ENCODE measurements at places on chromosomes 3 and 15.

GRCh38 chr3:36969540-36970432 lies 23.1 kb downstream of the EPM2AIP1 start:
- no peak for DNase-seq

GRCh38 chr15:100721758-100722550 lies 119.6 kb downstream of the ASB7 start:
- peak; percentile 58 for DNase-seq

DNA sequence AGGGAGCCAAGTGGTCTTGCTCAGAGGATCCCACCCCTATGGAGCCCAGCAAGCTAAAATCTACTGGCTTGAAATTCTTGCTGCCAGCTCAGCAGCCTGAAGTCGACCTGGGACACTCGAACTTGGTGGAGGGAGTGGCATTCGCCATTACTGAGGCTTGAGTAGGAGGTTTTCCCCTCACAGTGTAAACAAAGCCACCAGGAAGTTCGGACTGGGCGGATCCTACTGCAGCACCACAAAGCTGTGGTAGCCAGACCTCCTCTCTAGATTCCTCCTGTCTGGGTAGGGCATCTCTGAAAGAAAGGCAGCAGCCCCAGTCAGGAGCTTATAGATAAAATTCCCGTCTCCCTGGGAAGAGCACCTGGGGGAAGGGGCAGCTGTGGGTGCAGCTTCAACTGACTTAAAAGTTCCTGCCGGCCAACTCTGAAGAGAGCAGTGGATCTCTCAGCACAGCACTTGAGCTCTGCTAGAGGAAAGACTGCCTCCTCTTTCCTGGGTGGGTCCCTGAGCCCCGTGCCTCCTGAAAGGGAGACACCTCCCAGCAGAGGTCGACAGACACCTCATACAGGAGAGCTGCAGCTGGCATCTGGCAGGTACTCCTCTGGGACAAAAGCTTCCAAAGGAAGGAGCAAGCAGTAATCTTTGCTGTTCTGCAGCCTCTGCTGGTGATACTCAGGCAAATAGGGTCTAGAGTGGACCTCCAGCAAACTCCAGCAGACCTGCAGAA lies 576.3 kb upstream of the NECTIN3 start:
- DNase-seq, result no peak

GRCh38 chr3:131690800-131691199 lies 188.0 kb upstream of the MRPL3 start:
- no peak for DNase-seq

- no peak for DNase-seq
These were observed 1.1 kb upstream of the PLD1 start for GRCh38 chr3:171811295-171811912.

DNA sequence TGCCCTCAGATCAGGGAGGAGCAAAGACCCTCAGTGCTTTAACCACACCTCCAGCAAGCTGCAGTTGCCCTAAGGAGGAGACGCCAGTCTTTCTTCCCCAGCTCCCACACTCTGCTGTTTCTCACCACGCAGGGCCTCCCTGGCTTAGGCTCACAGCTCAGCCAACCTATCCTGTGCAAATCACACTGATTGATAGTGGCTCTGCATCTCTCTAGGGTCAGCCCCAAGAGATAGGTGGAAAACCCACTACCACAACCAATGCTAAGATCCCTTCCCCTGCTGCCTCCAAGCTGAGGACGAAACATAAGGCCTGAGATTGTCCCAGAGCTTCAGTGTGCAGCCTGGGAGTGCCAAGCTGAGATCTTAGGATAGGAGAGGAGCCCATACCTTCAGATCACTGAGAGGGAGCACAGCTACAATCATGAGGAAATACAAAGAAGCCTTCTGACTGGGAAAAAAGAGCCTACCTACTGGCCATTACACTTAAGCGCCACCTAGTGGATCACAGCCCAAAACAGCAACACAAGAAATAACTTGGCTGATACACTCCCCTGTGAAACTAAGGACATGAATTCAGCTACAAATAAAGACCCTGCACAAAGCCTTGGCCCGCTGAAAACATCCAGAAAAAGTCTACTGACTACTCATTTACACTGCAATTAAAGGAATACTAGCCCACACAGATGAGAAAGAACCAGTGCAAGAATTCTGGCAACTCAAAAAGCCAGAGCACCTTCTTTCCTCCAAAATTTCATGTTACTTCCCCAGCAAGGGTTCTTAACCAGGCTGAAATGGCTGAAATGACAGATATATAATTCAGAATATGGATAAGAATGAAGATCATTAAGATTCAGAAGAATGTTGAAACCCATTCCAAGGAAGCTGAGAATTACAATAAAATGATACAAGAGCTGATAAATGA lies 271.5 kb upstream of the DCBLD2 start:
- DNase-seq, result peak; percentile 3

- no peak for DNase-seq
These were observed 611 bp downstream of the PIAS1 start for GRCh38 chr15:68054628-68055223.

DNA sequence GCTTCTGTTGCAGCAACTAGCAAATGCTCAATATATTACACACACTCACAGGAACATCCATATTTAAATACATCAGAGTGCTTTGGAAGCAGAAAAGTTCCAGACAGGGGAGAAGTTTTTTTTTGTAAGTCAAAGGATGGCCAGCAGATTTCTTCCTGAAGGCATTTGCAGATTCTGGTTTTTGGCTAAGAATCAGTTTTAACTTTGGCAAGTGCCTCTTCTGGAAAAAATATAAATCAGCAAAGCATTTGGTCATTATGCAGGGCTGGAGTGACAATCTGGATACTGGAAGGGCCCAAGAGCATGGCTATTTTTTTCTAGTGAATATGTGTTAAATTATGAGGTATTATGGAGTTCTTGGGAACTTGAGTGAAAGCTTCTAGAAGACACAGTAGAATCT lies 495.3 kb upstream of the ARPP21 start:
- no peak for DNase-seq

GRCh38 chr15:74868059-74868458 lies 5.1 kb downstream of the SCAMP2 start:
- no peak for DNase-seq

DNA sequence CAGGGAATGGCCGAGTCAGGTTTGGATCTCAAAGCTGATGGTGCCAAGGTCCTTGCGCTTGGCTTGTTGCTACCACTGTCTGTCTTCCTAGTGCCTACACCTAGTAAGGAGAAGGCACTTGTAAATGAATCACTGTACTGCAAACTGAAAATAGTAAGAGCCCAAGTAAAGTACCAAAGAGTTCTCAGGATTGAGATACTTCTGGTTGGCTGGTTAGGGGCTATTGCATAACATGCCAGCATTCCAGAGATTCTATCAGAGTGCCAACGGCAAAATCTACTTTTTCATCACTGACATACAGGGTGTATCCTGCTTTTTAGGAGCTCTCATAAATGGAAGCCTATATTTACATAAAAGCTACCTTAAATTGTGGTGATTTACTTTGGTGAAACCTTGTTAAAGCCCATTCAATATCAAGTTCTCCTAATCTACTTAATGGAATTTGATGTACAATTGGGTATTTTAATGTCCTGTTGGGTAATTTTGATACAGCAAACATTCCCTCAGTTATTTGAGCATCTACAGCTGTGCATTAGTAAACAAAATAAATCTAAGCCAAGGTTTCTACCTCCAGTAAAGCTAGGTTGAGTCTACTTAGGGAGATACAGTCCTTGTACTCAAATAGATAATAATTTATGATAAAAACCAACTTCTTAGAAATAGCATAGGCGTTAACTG lies 30.7 kb upstream of the CHD2 start:
- no peak for DNase-seq

- DNase-seq, result no peak
These were observed 5.1 kb downstream of the POLG start for GRCh38 chr15:89329329-89330084.

GRCh38 chr15:55879181-55879580 lies 114.2 kb downstream of the NEDD4 start:
- no peak for DNase-seq

- no peak for DNase-seq
These were observed 292.4 kb upstream of the LRRFIP2 start for GRCh38 chr3:37466660-37467359.

- no peak for DNase-seq
These were observed 141.2 kb downstream of the MEGF11 start for GRCh38 chr15:66112388-66112787.

GRCh38 chr3:140236836-140237501 lies 302.0 kb downstream of the CLSTN2 start:
- DNase-seq, result no peak

- peak; percentile 78 for DNase-seq
These were observed 1.3 kb downstream of the BHLHE40 start for GRCh38 chr3:4980229-4981203.

DNA sequence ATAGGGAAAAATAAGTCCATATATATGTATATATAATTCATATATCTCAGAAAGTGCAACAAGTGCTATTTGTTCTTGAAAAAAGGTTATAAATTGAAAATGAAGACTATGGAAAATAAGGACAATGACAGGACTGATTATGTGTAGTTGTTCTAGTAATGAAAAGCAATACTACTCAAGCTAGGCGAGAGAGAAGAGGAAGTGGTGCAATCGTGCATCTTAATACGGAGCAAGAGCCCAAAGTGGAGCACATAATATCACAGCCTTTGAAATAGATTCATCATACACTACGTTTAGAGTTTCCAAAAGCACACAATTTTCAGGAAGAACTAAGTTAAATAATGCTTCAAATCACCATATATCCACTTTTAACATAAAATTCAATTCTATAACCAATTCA lies 87.9 kb downstream of the ULK4 start:
- DNase-seq, result no peak

- no peak for DNase-seq
These were observed 348.3 kb downstream of the MFSD1 start for GRCh38 chr3:159150180-159150579.

GRCh38 chr15:99157456-99157855 lies 52.6 kb downstream of the SYNM start:
- no peak for DNase-seq

GRCh38 chr15:79811406-79812405 lies 85.1 kb downstream of the MTHFS start:
- DNase-seq, result no peak

- DNase-seq, result no peak
These were observed at the start of gene ST3GAL6 for GRCh38 chr3:98763076-98763475. ST3GAL6 (plus strand) TSS chr3:98763340; CDS start chr3:98768441, 5,101 bp downstream.

GRCh38 chr3:161217496-161217895 lies 3.6 kb upstream of the NMD3 start:
- DNase-seq, result no peak

GRCh38 chr3:120350401-120350941 lies 1.3 kb upstream of the LRRC58 start:
- no peak for DNase-seq

DNA sequence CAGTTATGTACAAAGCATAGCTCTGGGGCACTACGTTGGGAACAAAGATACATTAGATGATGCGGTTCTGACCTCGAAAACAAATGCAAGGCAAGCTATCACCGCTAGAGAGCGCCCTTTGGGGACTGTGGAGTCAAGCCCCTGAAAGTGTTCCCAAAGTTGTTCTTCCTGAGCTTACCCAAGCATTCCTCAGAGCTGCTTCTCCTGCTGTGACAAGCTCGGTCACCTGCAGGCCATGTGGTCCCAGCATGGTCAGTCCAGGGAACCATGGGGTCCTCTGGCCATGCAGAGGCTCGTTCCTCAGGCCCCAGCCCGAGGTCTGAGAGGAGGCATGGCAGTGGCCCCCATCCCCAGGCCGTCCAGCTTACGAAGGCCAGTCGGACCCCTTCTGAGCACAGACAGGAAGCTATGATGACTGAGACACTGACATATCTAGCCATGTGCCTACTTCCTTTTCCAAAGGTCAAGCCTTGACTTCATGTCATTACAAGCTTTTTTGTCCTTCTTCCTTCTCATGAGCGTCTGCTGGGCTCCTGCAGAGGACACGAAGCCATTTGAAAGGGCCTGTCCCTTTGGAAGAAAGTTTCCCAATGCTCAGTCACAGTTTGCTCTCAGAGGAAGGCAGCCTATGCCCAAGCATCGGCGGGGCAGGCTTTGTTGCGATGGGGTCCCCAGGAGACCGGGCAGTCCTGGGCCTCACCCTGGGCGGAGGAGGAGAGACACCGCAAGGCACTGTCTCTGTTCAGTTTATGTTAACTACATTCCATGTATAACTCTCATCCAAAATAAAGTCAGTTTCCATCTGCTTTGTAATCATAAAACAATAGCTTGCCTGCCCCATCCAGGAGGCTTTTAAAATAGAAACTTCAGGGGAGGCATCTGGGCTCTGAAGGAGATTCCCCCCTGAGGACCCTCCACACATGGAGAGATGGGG lies 79.3 kb downstream of the ATP10A start:
- no peak for DNase-seq

DNA sequence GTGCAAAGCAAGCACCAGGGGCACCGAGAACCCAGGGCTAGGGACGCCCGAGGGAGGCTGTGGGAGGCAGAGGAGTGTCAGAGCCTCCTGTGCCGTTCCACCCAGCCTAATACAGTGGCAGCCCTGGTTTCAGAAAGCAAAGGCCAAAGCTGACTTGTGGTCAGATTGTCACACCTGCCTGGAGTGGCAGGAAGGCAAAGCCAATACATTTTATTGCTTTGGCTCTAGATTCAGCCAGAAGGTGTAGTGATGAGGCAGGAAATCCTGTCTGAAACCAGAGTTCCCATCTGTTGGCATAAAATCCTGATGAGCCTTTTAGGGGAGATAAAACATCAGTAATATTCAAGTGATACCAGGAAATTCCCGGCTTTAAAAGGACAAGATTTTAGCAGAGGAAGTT lies 168.3 kb downstream of the SLCO3A1 start:
- DNase-seq, result no peak

DNA sequence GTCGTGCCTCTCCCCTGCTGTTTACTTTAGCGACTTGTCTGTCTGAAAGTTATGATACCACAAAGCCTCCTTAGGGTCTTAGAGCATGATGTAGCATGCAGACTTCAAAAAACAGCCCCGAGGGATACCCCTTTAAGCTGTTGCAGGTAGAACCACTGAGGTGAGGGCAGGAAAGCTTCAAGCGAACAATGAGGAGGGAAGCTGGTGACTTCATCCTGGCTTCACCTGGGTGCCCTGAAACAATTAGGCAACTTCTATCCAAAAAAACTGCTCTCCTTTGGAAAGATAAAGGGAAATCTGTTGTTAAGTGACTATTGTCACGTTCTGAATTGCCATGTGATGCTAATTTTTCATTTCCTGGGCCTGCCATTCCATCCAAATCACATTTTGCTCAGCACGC lies 231.6 kb downstream of the SOX2 start:
- no peak for DNase-seq

DNA sequence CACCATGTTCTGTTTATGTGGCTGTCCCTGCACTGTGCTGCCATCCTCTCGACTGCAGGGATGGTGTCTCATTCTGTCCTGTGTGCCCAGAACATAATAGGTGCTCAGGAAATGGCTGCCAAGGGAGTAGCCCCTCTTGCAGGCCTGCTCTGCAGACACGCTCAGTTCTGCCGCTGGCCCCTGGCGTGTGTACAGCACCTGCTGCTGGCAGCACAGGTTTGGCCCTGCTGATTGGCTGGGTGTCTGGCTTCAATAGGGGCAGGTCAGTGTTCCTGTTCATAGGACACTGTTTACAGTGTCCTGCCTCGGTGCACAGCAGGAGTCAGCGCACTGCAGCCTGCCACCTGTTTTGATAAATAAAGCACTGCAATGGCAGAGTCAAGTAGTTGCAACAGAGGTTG lies 146.9 kb downstream of the DNAJB8 start:
- no peak for DNase-seq

- no peak for DNase-seq
These were observed 8.0 kb downstream of the DNAJA4 start for GRCh38 chr15:78272316-78272715.

- DNase-seq, result no peak
These were observed 1187.6 kb downstream of the SI start for GRCh38 chr3:163890661-163891060.

All from GOT3 (cell line).